ENCODE measurements at places on chromosomes 4 and X.

- peak; percentile 2 for DNase-seq
Measured at GRCh38 chr4:117481742-117482141, 396.4 kb upstream of the TRAM1L1 start.

GRCh38 chrX:103441878-103442535 is 65.7 kb downstream of the BEX3 start:
- peak; percentile 41 for DNase-seq

- no peak for DNase-seq
Measured at GRCh38 chr4:147963839-147964238, 232.0 kb downstream of the ARHGAP10 start.

DNA sequence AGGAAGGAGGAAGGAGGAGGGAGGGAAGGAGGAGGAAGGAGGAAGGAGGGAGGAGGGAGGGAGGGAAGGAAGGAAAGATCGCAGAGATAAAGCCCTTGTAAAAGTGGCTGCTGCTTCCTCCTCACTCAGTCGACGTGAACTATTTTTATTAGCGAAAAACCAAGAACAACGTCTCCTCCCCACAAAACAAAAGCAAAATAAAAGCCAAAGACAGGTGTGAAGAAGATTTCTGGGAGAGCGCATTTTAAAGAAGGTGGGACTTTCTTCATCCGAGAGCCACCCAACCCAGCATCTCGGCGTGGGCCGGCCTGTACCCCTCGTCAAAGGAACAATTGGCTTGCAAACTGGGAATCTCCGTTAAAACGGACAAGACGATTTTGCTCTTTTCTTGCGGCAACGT is 40.7 kb upstream of the ASMTL start:
- no peak for DNase-seq

GRCh38 chrX:38803243-38803587 is 2.0 kb downstream of the MID1IP1 start:
- DNase-seq = no peak

- DNase-seq = no peak
Measured at GRCh38 chrX:117400839-117401238, 715.8 kb downstream of the KLHL13 start.

- DNase-seq = no peak
Measured at GRCh38 chrX:4805502-4805901, 1092.1 kb upstream of the PRKX start.

GRCh38 chrX:16754019-16754418 is 32.2 kb upstream of the TXLNG start:
- DNase-seq = no peak

- DNase-seq = peak; percentile 55
Measured at GRCh38 chr4:3791910-3792542, 25.8 kb downstream of the ADRA2C start.

GRCh38 chr4:14234307-14234706 is 606.8 kb upstream of the BOD1L1 start:
- peak; percentile 12 for DNase-seq

GRCh38 chr4:178808106-178808505 is 1365.9 kb upstream of the AGA start:
- no peak for DNase-seq

GRCh38 chr4:84597450-84597849 is 14.5 kb downstream of the CDS1 start:
- DNase-seq = peak; percentile 38

DNA sequence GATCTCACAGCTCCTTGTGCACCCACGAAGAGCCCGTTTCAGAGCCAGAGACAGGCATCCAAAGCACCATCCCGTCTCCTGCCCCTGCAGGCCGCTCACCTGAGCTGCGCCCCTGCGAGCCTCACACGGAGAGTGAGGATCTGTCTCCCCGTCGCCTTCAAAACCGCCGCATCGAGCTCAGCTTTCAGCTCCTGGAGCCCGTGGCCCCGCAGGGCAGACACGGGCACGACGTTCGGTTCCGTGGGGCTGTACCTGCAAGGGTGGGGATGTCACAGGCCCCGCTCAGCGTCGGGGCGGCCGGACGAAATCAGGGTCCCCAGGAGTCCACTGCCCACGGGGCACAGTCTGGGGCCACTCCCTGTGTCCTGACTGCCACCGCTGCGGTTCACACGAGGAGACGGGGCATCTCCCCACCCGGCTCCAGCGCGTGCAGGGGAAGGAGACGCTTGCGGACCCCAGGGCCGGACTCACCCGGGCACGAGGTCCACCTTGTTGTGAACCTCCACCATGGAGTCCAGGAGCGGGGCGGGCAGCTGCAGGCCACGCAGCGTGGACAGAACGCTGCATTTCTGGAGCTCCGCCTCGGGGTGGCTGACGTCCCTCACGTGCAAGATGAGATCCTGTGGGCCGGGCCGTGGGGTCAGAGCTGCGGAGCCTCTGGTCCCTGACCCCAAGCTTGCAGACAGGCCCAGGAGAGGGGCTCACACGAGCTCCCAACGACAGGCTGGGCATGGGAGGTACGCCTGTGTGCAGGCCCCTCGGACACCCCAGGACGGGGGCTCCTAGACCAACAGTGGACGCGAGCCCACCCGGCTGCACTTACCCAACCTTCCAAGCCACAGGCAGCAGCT is 11.1 kb downstream of the GTPBP6 start:
- no peak for DNase-seq

DNA sequence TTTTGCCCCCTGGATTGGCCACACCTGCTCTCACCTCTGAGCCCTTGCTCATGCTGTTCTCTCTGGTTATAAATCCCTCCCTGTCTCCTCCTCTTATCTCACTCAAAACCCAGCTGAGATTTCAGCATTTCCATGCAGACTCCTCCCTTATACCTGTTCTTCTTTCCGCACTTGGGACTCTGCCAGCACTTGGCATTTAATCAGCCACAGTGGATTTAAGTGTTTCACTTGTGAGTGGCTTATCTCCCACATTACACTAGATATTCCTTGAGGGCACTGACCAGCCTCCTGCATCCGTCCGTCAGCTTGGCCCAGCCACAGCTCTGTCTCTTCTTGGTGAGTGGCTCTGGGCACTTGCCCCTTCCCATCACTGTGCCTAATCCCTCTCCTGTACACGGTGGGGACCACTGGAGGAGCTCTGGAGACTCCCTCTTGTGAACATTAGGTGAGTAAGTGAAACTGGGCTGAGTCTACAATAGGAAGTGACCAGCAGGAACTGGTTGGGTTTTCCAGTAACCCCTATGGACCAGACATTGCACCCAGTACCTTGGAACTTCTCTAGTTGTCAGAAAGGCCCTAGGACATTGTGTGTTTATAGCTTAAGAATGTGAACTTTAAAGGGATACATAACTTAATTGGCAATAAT is 19.9 kb downstream of the FGFBP1 start:
- DNase-seq = no peak

- DNase-seq = peak; percentile 57
Measured at GRCh38 chr4:94540476-94540875, 88.7 kb downstream of the PDLIM5 start.

DNA sequence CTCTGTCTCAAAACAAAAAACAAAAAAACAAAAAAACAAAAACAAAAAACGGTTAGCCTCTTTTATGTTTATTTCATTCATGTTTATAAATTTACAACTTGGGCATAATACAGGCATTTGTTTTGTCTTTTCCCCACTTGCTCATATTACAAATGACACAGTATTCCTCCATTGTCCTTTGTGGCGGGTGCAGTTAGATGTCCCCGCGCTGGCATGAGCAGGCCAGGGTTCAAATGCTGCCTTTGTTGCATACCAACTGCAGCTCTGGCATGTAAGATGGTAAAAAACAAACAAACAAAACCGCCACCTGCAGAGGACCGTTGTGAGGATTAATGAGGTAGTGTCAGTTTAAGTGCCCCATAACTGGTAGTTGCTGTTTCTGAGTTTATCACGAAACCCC is 16.1 kb upstream of the HPF1 start:
- no peak for DNase-seq

DNA sequence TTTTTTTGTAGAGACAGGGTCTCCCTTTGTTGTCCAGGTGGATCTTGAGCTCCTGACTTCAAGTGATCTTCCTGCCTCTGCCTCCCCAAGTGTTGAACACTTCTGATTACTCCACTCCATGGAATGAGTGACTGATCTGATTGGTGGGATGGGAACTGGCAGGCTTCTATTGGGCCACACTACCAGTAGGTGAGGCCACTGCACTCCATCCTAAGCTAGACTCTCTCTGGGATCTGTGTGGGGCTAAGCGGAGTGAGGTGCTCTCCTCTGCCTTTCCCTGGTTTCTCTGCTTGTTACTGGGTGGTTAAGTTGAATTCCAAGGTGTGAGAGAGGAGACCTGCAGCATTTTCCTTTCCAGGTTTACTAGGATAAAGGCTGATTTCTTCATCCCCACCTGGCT is 58.7 kb downstream of the ENOPH1 start:
- DNase-seq = no peak

DNA sequence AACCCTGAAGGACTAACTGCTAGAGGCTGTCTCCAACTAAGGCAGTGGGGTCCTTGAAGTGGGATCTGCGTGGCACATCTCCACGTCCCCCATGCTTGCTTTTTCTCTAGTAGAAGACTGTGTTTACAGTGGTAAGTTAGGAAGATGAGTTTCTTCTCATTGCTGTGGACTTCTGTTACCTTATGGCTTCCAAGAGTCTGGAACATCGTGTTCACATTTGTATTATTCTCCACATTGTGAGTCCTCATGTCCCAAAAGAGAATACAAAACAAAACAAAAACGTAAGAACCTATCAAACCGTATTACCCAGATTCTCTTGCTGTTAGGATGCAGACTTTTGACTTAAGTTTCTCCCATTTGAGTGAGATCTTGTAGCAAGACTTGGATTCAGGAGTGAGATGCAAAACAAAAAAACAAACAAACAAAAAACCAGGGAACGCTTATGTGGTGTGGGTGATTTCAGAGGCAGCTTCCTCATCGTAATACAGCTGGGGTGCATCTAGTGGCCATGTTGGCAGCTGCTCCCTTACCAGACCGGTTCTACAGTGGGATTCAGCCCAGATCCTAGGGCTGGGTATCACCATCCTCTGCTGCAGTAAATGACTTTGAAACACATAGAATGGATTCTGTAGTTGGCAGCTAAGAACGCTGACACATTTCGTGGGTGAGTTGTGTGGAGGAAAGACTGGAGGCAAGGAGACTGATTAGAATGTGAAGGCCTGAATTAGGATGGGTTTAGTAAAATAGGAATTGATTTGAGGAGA is 41.3 kb downstream of the TMEM131L start:
- DNase-seq = no peak

- no peak for DNase-seq
Measured at GRCh38 chr4:7156761-7157488, 35.4 kb upstream of the SORCS2 start.

- no peak for DNase-seq
Measured at GRCh38 chr4:11622961-11623725, 194.4 kb upstream of the HS3ST1 start.

- no peak for DNase-seq
Measured at GRCh38 chrX:153459986-153460385, 10.4 kb downstream of the HAUS7 start.
